ENCODE measurements at places on chromosomes 2 and 18.

GRCh38 chr2:25168256-25169072, at the start of gene POMC:
TSS of gene POMC (minus strand) at chr2:25168580. CDS start at chr2:25164772, 3,808 bp downstream.
- DNase-seq, result peak; percentile 32

DNA sequence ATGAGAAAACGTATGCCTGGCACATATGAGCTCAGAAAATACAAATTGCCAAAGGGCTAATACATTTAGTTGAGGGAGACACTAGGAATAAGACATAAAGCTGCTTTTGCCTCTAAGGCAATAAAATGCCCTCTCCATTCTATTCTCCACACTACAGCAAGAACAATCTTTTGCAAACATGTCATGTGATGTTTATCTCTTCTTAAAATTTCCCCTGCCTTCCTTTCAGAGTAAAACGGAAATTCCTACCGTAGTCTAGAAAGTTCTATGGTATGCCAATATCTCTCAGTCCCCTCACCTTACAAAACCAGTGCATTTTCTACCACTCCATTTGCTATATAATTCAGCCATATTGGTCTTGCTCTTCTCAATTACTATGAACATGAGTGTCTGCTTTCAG, 33.1 kb downstream of the C18orf54 start:
- no peak for DNase-seq

GRCh38 chr2:170236680-170237047, 58.7 kb downstream of the MYO3B start:
- no peak for DNase-seq

GRCh38 chr2:119996148-119996547, 16.7 kb upstream of the EPB41L5 start:
- no peak for DNase-seq

DNA sequence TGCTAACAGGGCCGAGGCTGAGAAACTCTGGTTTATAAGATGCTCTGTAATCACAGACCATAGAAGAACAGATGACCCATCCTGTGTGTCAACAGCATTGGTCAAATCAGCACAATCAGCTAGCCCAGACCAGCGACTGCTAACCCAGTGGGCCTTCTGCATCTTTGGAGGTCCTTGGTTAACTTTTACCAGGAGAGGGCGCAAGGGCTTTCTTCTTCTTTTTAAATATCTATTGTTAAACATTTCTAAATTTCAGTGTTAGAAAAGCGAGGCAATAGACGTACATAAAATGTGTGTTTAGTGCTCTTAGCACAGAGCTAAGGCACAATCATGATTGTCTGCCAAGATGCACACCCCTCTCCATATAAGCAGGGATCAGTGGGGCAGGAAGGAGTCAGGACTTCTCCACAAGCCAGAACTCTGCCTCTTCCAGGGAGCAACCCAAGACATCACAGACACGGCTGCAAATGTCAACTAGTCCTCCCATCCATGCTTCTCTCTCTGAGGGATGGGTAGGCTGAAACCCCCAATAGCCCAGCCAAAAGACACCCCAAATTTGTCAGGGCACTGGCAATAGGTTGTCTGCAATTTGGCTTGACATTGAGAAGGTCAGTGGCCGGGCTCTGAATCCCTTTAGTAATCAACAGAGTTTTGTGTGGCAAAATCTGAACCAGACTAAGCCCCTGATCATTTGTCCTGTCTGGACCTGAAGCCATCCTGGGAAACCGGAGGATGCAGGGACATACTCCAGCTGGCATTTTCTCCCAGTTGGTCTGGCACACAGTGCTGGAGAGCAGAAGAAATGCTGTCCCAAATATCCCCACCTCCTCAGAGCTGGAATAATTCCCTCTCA, 188.2 kb downstream of the BCL2 start:
- peak; percentile 83 for DNase-seq

GRCh38 chr2:171630812-171631626, 56.2 kb upstream of the DYNC1I2 start:
- no peak for DNase-seq

DNA sequence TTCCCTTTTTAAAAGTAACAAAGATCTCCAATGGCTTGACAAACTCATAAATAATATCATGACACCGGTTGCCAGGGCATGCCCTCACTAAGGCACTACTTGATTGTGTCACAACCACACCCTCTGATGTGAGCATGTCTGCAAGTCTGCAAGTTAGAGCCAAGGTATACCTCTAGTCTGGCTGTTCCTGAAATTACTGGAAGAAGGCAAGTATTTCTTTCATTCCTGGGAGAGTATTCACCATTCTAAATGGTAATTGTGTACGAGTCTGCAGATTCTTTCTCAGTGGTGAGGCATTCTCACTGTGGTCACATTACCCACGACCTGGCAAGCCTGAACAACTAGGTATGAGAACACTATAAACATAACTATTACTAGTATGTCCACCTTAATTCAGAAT, 25.7 kb upstream of the RNU4ATAC start:
- no peak for DNase-seq

- DNase-seq, result no peak
Measured at GRCh38 chr2:204272089-204272488, 273.2 kb upstream of the PARD3B start.

DNA sequence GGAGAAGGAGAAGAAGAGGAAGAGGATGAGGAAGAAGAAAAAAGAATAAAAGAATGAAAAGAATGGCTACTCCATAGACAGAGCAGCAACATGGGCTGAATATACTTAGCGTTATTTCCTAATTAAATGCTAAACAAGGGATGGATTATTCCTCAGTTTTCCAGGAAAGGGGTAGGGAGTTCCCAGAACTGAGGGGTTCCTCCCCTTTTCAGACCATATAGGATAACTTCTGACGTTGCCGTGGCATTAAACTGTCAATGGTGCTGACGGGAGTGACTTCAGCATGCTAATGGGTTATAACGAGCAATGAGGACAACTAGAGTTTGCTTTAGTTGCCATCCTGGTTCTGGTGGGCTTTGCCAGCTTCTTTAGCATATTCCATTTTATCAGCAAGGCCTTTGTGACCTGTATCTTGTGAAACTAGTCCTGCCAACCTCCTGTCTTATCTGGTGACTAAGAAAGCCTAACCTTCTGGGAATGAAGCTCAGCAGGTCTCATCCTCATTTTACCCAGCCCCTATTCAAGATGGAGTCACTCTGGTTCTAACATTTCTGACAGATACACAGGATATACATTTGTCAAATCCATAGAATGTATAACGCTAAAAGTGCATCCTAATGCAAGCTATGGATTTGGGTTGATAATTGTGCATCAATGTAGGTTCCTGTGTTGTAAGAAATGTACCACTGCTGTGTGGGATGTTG, 152.3 kb downstream of the MAIP1 start:
- no peak for DNase-seq

- DNase-seq, result no peak
Measured at GRCh38 chr18:63238693-63239075, 80.9 kb downstream of the BCL2 start.

DNA sequence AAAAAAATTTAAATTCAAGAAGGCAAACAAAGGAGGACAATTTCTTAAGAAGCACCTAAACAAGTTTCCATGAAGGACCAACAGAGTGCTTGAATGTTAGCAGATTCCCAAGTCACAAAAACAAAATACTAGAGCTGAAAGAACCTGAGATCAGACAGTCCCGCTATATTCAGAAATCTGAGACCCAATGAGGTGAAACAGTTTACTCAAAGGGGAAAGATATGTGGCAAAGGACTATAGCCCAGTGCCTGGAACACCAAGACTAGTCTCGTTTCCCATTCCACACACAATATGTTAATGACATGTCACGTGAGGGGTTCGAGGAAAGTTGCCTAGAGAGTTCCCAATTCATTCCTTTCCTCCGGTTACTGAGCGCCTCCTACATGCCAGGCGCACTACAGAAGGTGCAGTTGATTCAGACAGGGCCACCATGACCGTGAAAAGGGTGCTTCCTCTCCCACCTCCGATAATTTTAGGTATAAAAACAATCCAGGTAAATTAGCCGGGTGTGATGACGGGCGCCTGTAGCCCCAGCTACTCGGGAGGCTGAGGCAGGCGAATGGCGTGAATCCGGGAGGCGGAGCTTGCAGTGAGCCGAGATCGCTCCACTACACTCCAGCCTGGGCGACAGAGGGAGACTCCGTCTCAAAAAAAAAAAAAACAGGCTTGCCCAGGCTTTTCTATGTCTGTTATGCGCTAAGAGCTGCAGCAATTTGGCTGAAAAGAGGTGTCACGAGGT, 617 bp downstream of the SRBD1 start:
- DNase-seq, result peak; percentile 77

DNA sequence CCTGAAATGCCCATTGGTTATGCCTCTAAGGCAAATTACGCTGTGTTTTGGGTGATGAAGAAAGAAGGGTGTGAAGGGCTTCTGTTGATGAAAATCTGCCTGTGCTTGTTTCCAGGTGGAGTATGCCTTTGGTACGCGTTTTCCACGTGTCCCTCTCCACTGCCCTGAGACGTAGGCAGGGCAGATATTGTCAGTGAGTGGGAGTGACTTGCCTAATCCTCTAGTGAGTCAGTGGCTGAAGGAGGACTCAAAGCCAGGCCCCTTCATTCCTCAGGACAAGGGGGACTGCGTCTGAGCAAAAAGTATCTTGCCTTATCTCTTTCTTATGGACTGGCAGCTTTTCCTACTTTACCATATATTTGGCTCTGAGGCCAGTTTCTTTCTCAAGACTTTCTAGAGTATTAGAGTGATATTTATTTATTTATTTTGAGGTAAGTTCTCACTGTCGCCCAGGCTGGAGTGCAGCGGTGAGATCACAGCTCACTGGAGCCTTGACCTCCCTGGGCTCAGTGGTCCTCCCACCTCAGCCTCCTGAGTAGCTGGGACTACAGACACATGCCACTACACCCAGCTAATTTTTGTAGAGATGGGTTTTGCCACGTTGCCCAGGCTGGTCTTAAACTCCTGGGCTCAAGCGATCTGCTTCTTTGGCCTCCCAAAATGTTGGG, 10.2 kb downstream of the RALB start:
- DNase-seq, result peak; percentile 38
